A172 (cell line): ENCODE measurements at places on chromosomes 7 and 10. TPM values are rescaled to one million over a fixed set of nuclear protein-coding genes. Genes with fewer than 3 reads are reported as not detected.

GRCh38 chr10:117757086-117757720 lies 214.7 kb downstream of the EMX2 start:
- no peak for DNase-seq

DNA sequence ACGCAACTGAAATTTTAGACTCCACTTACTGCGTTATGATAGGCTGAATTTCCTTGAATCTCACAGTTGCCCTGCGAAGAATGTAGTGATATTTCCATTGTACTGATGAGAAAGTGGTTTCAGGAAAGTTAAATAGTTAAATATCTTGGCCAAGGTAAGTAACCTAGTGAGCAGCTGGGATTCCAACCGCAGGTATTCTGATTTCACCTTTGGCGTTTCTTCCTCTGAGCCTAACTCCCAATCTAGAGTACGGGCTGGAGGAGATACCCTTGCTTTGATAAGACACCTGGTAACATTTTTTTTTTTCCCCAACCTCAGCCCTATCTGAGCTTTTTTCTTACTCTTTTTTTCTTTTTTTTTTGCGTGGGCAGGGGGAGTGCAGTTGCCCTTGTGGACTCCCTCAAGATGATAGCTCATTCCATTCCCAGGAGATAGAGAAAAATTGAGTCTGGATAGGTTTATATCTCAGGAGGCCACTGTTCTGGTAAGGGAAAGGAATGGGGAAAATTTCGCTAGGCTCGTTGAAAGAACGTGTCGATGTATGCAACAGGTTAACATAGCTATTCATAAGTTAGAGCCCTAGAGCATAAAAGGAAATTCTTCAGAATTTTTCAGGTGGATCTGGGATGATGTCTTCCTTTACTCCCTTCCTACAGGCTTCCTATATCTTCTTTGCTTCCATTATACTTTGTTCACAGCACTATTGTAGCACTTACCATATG lies 3.1 kb upstream of the TAS2R38 start:
- no peak for DNase-seq

- DNase-seq, result peak; percentile 59
Observed at GRCh38 chr10:99777918-99778714, 4.3 kb upstream of the ABCC2 start.

LRRD1 gene
- not detected in 2 replicates for total RNA-seq

SMKR1 gene
- total RNA-seq, result 0.84 and 4.6 TPM in 2 replicates
